ENCODE measurements at places on chromosomes 3 and 15. TPM values are rescaled to one million over a fixed set of nuclear protein-coding genes. Genes with fewer than 3 reads are reported as not detected.
A peak's percentile ranks its signal among the peaks of the same experiment; 100 is the strongest.

CLSTN2 gene
- 5.5 TPM for total RNA-seq

DNA sequence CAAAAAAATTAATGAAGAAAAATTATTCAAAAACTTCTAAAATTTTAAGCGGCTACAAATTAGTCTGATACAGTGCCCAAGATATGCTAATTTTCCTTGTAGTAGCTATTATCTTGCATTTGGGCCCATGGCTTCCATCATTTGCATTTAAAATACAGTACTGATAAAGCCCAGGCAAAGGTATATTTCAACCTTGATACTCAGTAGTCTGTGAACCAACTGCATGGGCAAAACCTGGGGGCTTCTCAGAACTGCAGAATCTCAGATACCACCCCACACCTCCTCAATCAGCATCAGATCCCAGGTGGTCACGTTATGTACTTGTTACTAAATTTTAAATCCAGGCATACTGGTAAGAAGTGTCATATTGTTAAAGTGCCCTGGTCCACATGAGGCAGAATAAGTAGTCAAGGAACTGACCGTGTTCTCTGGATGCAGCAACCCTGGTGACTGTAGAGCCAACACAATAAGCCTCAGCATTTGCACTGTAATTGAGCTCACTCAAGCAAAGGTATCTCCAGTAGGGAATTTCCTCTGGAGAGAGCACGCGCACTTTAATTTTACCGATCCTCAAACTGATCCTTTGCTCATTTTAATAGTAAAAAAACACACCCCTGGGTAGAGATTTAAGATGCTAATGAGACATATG is 31.9 kb downstream of the ZNF385D start:
- DNase-seq: no peak

- DNase-seq: no peak
Measured at GRCh38 chr15:96544162-96544756, 213.8 kb downstream of the NR2F2 start.

TMEM266 gene
- total RNA-seq: 0.40 TPM

GRCh38 chr3:56764904-56765547 is 36.7 kb downstream of the ARHGEF3 start:
- DNase-seq: no peak

DNA sequence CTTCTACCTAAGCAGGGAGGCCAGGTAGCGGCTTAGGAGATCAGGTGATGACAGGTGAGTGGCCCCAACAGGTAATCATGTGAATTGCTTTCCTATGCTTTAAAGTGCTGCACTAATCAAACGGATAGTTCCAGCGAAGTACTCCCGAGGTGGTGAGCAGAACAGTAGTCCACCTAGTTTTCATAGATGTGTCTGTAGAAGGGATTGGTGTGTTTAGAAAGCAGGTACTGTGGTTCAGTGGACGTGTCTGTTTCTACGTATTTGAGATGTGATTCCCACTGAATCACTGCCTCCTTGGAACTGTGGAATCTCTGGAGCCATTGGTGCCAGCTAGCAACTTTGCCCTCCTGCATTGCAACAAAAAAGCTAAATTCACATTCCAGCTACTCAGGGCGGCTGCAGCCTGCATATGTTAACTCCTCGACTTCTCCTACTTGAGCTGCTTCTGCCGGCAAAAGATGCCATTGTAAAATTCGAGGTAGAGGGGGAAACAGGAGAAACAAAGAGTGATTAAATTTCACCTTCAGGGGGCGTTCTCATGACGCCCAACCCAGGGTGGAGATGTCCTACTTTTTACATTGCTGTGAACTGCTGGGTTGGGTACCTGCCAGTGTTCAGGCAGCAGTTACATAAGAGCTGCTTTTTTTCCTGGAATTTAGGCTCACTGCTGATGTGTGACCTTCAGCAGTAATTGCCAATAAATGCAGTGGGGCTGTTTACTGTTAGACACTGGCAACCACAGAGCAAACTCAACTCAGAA is 227.3 kb downstream of the ITPR1 start:
- peak; percentile 95 for DNase-seq

DNA sequence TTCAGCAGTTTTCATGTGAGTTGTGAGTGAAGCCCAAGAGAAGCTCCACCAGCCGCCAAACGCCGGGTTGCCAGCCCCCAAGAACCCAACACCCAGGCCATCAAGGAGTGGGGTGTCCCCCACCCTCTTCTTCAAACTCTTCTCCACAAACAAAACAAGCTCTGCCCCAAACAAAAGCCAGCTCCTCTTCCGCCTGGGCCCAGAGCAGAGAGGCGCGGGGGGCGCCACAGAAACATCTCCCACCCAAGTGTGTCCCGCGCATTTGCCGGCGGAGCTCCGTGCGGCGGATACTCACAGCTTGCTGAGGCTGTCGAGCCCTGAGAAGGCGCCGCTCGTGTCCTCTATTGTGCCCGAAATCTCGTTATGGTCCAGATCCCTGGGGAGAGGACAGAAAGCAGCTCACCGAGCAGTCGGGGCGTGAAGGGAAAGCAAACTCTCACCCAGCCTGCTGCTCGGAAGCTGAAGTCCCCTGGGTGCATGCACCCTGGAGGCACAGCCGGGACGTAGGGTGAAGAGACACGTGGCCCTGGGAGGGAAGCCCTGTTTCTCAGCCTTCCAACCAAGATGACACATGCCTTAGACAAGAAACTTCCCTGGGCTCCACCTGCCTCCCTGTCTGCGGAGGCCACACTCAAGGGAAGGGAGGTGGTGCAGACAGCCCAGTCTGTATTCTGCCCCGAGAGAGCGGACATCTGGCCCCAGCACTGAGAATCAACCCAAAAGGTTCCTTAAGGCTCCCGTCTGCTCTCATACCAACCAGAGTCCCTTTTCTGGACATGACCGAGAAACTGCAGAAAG is 95.7 kb downstream of the LRIG1 start:
- DNase-seq: no peak

DNA sequence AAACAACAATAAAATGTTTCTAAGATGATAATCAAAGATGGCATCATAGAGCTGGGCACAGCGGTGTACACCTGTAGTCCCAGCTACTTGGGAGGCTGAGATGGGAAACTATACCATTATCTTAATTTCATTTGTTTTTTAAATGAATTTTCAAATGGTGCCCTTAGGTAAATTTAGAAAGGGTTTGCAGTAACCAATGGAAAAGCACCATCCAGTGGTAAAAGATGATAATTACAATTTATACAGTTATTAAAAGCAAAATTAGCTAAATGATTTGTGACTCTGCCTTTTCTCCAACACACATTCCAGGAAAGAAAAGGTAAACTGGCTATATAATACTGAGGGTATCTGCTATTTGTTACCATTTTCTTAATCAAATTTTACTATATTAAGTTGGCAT is 14.4 kb upstream of the ANKRD28 start:
- no peak for DNase-seq

DUSP7 gene
- total RNA-seq: 20.5 TPM

- no peak for DNase-seq
Measured at GRCh38 chr3:108103886-108104797, 13.3 kb upstream of the CD47 start.

GRCh38 chr3:169494982-169495381 is 168.5 kb downstream of the MECOM start:
- no peak for DNase-seq

GRCh38 chr3:172341482-172342059 is 106.7 kb downstream of the GHSR start:
- DNase-seq: no peak

DNA sequence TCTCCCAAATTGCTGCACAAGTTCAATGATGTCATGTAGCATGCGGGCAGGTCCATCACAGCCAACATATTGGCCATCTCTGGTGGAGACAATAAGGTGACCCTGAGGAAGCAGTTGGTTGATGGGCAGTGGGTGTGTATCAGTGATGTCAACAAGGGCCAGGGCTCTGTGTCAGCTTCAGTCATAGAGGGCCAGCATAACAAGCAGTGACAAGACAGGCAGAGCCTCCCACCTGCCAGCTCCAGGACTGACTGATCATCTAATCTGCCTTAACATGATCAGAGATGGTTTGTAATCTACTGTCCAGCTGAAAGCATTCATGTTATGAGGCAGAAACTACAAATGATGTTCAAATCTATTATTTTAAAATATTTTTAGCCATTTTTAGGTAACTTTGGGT is 62.3 kb downstream of the GLB1 start:
- no peak for DNase-seq

GRCh38 chr3:65778968-65779367 is 259.8 kb downstream of the MAGI1 start:
- DNase-seq: no peak

NOX5 gene
- 0.23 TPM for total RNA-seq

DNA sequence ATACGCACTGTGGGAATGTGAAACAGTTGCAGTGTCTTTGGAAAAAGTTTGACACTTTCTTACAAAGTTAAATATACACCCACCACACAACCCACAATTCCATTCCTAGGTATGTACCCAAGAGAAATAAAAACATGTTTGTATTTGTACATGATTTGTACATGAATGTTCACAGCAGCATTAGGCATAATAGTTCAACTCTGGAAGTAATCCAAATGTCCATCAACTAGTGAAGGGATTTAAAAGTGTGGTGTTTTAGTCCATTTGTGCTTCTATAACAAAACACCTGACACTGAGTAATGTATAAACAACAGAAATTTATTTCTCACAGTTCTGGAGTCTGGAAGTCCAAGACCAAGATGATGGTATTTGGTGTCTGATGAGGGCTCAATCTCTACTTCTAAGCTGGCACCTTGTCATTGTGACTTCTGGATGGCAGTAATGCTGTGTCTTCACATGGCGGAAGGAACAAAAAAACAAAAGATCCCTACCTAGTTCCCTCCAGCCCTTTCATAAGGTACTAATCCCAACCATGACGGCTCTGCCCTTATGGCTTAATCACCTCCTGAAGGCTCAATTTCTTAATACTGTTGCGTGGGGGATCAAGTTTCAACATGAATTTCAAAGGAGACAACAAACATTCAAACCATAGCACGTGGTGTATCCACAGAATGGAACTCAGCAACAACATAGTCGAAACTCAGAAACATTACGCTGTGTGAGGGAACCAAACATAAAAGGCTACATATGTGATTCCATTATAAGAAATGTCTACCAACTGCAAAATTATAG is 120.5 kb downstream of the AQP9 start:
- DNase-seq: peak; percentile 31

DNA sequence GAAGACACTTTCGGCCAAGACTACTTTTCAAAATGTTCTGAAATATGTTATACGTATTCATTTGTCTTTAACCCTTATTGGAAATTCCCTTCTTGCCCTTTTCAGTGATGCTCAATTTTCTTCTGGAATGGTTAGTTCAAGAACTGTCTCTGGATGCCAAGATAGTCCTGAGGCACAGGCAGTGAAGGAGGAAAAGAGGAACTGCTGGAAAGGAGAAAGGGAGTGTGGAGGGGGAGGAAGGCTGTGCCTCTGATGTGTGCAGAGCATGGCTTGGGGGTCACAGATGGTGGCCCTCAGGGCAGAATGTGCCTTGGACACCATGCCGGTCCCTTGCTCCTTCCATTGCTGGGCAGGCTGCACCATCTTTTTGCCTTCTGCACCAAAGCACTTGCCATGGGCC is 73.7 kb downstream of the CEP63 start:
- DNase-seq: no peak

DNA sequence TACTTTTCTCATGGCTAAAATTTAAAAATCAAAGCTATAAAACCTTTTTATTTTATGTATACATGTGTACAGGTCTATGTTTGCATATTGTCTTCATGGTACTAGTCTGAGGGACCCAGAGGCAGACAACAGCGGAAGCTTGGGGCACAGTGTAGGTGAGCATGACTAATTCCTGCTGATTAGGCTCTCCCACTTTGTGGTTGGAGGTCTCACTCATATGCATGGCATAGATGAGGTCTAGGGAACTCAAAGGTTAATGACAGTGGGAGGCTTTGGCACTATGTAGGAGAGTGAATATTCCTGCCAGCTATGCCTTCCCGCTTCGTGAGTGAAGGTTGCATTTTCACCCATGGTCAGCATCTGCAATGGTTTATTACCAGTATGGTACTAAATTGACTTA is 47.5 kb upstream of the AADACL2 start:
- DNase-seq: no peak
